HS-5 (cell line): ENCODE measurements at places on chromosomes 4 and X.

DNA sequence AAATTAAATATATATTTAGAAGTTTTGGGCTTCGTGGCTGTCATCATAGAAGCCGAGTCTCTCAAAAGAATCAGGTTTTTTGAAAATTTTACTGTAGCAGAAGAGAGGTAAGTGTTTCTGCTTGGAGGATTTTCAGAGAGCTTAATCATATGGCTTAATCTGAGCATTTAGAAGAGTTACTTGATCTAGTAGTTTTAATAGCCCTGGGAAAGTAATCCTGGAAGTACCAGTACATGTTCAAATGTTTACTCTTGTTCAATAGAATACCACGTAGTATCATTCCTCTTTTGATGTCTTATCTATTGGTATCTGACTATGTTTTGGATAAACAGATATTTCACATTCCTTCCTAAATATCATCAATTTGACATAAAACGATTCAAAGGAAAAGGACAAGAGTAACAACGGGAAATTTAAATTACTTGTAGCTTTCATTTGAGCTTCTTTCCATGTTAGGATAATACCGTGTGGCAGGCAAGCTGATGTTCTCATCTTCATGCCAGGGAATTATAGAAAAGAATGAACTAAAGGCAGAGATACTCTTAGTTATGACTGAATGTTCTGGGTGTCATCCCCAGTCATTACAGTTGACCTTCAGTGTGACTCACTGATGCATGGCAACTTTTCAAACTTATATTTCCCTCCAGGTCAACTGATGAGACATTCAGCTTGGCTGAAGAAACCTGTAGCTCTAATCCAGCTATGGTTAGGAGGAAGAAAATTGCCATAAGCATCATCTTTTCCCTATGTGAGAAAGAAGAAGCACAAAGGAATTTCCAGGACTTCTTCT is 89.8 kb downstream of the FNIP2 start:
- DNase-seq, result peak; percentile 76

DNA sequence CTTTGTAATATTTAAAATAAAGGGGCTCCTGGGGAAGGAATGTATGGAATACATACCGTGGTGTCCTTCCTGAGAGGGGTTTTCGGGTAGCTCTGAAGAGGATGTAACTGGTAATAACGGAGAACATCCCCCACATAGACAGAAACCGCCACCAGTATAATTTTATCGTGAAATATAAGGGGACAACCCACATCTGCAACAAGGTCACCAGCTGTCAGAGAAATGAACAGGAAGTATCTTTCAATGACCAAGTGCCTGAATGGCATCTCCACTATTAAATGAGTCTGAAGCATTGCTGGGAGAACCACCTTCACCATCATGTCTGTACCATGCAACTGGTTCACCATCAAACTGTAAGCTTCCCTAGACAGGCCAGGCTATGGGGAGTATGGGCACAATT is 31.7 kb downstream of the RNF175 start:
- no peak for DNase-seq

GRCh38 chrX:70044541-70045245 is 5.0 kb downstream of the AWAT2 start:
- DNase-seq, result no peak

- no peak for DNase-seq
These were observed 97.4 kb downstream of the DCTD start for GRCh38 chr4:182819751-182820150.

- no peak for DNase-seq
These were observed 65.4 kb upstream of the FAM9C start for GRCh38 chrX:13109817-13110216.
